Activated naive CD8-positive, alpha-beta T cell treated with anti-CD3 and anti-CD28 coated beads, Interleukin-2, amount 10 ng/mL, durations not matched to agents 7 days and 5 days (primary cell): ENCODE measurements at places on chromosomes 2 and 18. TPM values are rescaled to one million over a fixed set of nuclear protein-coding genes. Genes with fewer than 3 reads are reported as not detected.
A peak's percentile ranks its signal among the peaks of the same experiment; 100 is the strongest.

DNA sequence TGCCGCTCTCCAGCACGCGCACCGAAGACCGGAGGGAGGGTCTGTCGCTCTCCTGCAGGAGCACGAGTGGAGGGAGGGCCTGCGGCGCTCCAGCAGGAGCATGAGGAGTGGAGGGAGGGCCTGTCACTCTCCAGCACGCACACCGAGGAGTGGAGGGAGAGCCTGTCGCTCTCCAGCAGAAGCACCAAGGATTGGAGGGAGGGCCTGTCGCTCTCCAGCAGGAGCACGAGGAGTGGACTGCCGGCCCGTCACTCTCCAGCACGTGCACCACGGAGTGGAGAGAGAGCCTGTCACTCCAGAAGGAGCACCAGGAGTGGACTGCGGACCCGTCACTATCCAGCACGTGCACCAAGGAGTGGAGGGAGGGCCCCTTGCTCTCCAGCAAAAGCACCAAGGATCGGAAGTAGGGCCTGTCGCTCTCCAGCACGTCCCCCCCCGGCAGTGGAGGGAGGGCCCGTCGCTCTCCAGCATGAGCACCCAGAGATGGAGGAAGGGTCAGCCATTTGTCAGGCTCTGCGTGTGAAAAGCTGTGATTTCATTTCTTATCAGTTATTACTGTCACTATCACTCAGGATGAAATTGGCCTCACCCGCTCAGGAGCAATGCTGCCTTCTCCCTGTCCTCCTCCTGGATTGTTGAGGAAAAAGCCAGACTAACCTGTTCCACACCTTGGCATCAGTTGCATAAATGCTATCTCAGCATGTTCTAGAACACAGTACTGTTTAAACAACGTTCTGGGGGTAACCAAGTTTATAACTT, 35.9 kb downstream of the ADI1 start:
- H3K36me3 ChIP-seq = peaks cover 7% of the 10 kb centered on the region
- DNase-seq = no peak
- H3K4me3 ChIP-seq = no peak overlapping the region

DNA sequence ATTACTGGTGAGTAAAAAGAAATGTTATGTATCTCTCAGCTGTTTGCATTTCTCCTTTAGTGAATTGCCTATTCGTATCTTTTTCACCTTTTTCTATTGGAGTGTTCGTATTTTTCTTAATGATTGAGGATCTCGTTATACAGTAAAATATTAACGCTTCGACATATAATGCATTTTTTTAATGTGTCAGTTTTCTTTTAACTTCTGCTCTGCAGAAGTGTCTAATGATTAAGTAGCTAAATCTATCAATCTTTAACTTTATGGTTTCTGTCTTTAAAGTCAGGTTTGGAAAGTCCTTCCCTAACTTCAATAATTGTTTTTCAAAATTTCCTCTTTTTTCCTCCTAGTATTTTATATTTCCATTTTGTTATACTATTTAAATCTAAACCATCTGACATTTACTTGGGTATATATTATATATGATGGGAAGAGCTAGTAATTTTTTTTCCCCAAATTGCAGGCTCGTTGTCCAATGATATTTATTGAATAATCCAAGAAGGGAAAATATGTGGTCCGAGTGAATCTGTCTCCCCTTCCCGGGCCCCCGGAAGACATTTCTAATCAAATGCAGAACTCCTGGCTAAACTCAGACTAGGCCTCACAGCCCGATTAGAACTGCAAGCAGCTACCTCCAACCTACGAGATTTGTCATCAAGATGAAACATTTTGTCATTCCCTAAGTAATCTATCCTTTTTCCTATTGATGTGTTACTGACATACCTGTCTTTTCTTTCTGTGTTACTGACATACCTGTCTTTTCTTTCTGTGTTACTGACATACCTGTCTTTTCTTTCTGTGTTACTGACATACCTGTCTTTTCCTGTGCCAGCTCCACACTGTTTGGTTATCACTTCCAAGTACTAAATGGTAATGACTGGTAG, 17.2 kb downstream of the PCBP1 start:
- H3K27ac ChIP-seq = peak overlapping the region; percentile 96
- H3K36me3 ChIP-seq = peaks cover 2% of the 10 kb centered on the region
- H3K27me3 ChIP-seq = no peaks in the 10 kb centered on the region
- DNase-seq = no peak
- H3K4me3 ChIP-seq = peak overlapping the region; percentile 85
- H3K4me1 ChIP-seq = peaks cover 50% of the 10 kb centered on the region

- no peak for DNase-seq
- H3K27ac ChIP-seq = no peak overlapping the region
- H3K4me3 ChIP-seq = no peak overlapping the region
- peaks cover 36% of the 10 kb centered on the region for H3K27me3 ChIP-seq
- H3K36me3 ChIP-seq = peaks cover 2% of the 10 kb centered on the region
These were observed 17.3 kb upstream of the MTX2 start for GRCh38 chr2:176251928-176252327.

DNA sequence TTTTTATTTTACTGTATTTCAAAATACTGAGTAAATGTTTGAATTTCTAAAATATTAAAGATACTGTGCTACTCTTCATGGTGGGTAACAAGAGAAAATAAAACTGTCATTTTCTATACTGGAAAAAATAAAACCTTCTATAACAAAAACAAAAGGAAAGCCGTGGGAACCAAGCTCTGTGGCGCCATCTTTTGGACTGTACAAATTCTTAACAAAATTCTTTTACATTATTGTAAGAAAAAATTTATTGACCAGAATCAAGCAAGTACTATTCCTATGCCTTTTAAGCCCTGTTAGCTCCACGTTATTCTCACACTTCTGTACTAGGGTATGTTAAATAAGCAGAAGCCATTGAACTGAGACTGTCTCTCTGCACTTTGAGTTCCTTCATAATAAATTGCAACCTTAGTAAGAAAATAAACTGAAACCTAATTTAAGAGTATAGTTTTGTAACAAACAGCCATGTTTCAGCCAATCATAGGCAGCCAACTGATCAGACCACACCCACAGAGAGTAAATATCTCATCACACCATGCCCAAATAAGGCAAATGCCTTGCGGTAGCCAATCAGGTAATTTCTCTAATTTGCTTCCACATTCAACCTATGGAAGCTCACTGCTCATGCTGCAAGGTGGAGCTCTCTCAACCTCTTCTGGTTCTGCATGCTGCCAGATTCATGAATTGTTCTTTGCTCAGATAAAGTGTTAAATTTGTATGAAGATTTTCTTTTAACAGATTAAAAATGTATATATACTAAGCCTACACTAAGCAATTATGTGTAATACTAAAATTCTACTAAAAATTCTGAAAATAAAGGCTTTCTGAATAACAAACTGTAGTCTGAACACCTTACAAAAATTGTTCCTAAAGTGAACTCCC, 42.2 kb downstream of the HIBCH start:
- H3K4me1 ChIP-seq = no peaks in the 10 kb centered on the region
- H3K27me3 ChIP-seq = no peaks in the 10 kb centered on the region
- H3K36me3 ChIP-seq = peaks cover 7% of the 10 kb centered on the region
- no peak for DNase-seq

GRCh38 chr2:167293943-167294775, 405.9 kb downstream of the XIRP2 start:
- H3K36me3 ChIP-seq = no peaks in the 10 kb centered on the region
- H3K27ac ChIP-seq = no peak overlapping the region
- peak; percentile 29 for DNase-seq
- H3K4me1 ChIP-seq = peaks cover 11% of the 10 kb centered on the region
- peaks cover 46% of the 10 kb centered on the region for H3K27me3 ChIP-seq

- H3K4me3 ChIP-seq = no peak overlapping the region
- no peak overlapping the region for H3K27ac ChIP-seq
- H3K36me3 ChIP-seq = peaks cover 1% of the 10 kb centered on the region
- no peak for DNase-seq
These were observed 45.1 kb downstream of the SLC9A2 start for GRCh38 chr2:102664471-102664909.

- no peak for DNase-seq
- peaks cover 9% of the 10 kb centered on the region for H3K36me3 ChIP-seq
- H3K27ac ChIP-seq = no peak overlapping the region
- peaks cover 12% of the 10 kb centered on the region for H3K4me1 ChIP-seq
These were observed 16.3 kb downstream of the RDH14 start for GRCh38 chr2:18544171-18544570.

GRCh38 chr2:37737507-37737906, 66.1 kb upstream of the CDC42EP3 start:
- H3K27ac ChIP-seq = no peak overlapping the region
- no peak for DNase-seq
- H3K36me3 ChIP-seq = no peaks in the 10 kb centered on the region
- H3K4me1 ChIP-seq = no peaks in the 10 kb centered on the region

GRCh38 chr2:233213011-233213410, 38.5 kb upstream of the ATG16L1 start:
- peaks cover 6% of the 10 kb centered on the region for H3K36me3 ChIP-seq
- no peak overlapping the region for H3K27ac ChIP-seq
- H3K4me3 ChIP-seq = no peak overlapping the region
- DNase-seq = no peak
- peaks cover 6% of the 10 kb centered on the region for H3K4me1 ChIP-seq

- H3K36me3 ChIP-seq = no peaks in the 10 kb centered on the region
- H3K4me1 ChIP-seq = no peaks in the 10 kb centered on the region
- DNase-seq = no peak
- no peaks in the 10 kb centered on the region for H3K27me3 ChIP-seq
- no peak overlapping the region for H3K4me3 ChIP-seq
- no peak overlapping the region for H3K27ac ChIP-seq
These were observed 164.9 kb upstream of the NT5C1B start for GRCh38 chr2:18754286-18754685.

- H3K27me3 ChIP-seq = peaks cover 3% of the 10 kb centered on the region
- no peak overlapping the region for H3K4me3 ChIP-seq
- no peaks in the 10 kb centered on the region for H3K4me1 ChIP-seq
- no peak overlapping the region for H3K27ac ChIP-seq
- no peak for DNase-seq
These were observed 291.3 kb upstream of the TANK start for GRCh38 chr2:160868891-160869290.

DNA sequence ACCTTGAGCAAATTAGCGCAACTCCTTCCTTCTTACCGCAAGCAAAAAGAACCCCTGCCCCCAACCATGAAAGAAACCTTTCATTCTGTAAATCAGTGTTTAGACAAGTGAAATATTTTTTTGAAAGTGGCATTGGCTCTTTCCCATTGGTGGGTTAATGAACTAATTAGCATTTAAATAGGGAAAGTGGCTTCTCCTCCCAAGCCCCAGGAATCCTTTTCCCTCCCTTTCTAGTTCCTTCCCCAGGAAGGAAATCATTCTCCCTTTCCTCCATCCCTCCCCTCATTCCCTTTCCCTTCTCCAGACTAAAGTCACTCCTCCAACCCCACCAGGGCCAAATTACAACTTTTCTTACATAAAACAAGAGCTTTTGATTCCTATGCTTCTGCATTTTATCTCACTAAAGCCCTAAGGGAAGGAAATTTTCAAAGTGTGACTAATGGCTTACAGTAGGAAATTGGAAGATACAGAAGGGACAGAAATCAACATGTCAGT, 22.9 kb upstream of the TYMS start:
- no peaks in the 10 kb centered on the region for H3K4me1 ChIP-seq
- H3K4me3 ChIP-seq = no peak overlapping the region
- no peak for DNase-seq
- H3K27ac ChIP-seq = no peak overlapping the region
- peaks cover 9% of the 10 kb centered on the region for H3K27me3 ChIP-seq

DNA sequence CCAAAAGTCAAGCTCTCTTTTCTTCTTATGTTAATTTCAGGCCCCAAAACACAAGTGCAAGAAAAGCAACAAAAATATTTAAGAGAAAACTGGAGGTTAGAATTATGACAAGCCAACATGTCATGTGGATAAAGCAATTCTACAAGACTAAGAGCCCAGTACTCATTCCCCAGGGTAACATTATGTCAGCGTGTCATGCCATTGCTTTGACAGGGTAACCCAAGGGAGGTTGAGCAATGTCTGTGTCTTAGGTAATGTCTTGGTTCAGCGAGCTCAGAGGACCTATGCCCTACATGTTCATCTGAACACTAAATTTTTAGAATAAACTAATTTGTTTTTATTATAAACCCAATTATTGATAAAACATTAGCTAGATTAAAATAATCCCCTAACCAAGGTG, 173.2 kb upstream of the ZNF804A start:
- no peak overlapping the region for H3K27ac ChIP-seq
- H3K36me3 ChIP-seq = no peaks in the 10 kb centered on the region
- H3K4me3 ChIP-seq = no peak overlapping the region
- H3K27me3 ChIP-seq = no peaks in the 10 kb centered on the region
- DNase-seq = no peak

DNA sequence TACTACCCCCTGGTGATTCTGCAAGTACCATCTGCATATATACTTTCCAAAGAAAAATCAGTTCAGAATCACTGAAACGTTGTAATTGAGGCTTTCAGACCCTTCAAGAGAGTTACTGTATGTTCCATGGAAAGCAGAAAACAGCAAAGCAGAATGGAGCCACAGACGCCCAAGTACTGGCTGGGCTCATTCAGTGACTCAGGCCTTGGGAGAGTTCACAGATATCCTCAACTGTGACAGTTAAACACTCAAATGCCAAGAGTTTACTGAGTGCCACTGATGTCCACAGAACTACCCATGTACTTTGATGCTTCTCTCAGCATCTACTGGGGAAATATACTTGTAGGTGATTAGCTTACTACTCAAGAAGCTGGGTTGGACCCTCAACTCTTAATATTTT, 303.4 kb downstream of the TCF4 start:
- no peak overlapping the region for H3K27ac ChIP-seq
- no peak for DNase-seq
- H3K36me3 ChIP-seq = no peaks in the 10 kb centered on the region
- no peaks in the 10 kb centered on the region for H3K4me1 ChIP-seq
- H3K4me3 ChIP-seq = no peak overlapping the region

- H3K27me3 ChIP-seq = no peaks in the 10 kb centered on the region
- H3K4me3 ChIP-seq = no peak overlapping the region
- peak overlapping the region; percentile 53 for H3K27ac ChIP-seq
- no peak for DNase-seq
- peaks cover 6% of the 10 kb centered on the region for H3K4me1 ChIP-seq
These were observed 87.2 kb downstream of the UXS1 start for GRCh38 chr2:106106622-106107508.

DNA sequence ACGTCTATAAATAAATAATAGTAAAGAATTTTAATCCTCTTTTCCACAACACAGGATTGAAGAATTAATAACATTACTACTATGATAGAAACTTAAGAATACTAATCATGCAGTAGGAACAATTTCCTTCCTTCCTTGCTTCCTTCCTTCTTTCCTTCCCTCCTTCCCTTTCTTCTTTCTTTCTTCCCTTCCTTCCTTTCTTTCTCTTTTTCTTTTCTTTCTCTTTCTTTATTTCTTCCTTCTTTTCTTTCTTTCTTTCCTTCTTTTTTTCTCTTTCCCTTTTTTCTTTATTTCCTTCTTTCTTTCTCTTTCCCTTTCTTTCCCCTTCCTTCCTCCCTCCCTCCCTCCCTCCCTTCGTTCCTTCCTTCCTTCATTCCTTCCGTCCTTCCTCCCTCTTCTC, 77.6 kb downstream of the SCN3A start:
- no peak overlapping the region for H3K4me3 ChIP-seq
- no peaks in the 10 kb centered on the region for H3K4me1 ChIP-seq
- H3K27ac ChIP-seq = no peak overlapping the region
- no peaks in the 10 kb centered on the region for H3K36me3 ChIP-seq
- H3K27me3 ChIP-seq = no peaks in the 10 kb centered on the region

GRCh38 chr2:171244466-171244969, 83.8 kb upstream of the TLK1 start:
- no peaks in the 10 kb centered on the region for H3K27me3 ChIP-seq
- H3K36me3 ChIP-seq = peaks cover 22% of the 10 kb centered on the region
- no peak overlapping the region for H3K4me3 ChIP-seq
- H3K4me1 ChIP-seq = peaks cover 28% of the 10 kb centered on the region
- DNase-seq = no peak

MEP1B gene
- total RNA-seq = not detected

RUFY4 gene
- 3.0 TPM for total RNA-seq

KLHL41 gene
- total RNA-seq = 0.17 TPM

CGREF1 gene
- 1.6 TPM for total RNA-seq

TCF23 gene
- not detected for total RNA-seq

SERPINB5 gene
- not detected for total RNA-seq
